Liver (tissue), 10 donors: ENCODE measurements at places on chromosomes 1 and 21. TPM values are rescaled to one million over a fixed set of nuclear protein-coding genes. Genes with fewer than 3 reads are reported as not detected.

Gene OBSCN
- 4.6 TPM for total RNA-seq

Gene GJA8
- total RNA-seq: not detected

Gene FCRL3
- 0.42 TPM for total RNA-seq

Gene PCAT6
- not detected for total RNA-seq

Gene HSD3B2
- total RNA-seq: 0.25 TPM

Gene NTPCR
- 7.2 TPM for total RNA-seq

DNA sequence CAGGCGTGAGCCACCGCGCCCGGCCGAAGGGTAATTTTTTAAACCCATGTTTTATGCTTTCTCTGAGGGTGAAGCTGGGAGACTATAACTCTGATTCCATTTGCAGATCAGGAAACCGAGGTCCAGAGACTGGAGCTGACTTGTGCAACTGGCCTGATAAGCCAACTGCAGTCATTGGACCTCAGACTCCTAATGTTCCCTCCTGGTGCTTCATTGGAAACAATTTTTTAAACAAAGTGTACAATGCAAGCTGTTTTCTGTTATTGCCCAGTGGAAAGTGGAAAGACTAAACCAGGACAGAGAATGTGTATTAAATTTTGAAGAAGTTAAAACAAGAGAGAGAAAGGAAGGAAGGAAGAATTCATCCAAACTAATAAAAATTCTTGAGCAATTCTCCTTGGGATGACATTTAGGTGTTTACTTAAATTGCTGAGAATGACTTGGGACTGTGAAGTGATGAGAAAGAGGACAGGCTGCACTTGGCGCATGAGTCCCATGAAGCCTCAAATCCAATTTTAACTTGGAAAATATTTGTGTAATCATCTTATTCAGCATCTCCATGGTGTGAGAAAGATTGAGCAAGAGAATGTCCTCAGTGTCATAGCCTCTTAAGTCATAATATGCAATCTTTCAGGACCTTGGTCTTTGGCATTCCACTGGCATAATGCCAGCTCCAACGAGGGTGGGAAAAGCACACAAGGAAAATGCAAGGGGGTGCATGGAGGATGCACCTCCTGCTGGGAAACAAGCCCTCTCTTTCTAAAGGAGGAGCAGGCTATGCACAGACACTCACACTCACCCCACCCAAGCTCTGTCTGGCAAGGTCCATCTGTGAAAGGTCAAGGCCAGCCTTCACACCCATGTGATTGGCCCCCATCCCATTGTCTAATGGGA lies 342.0 kb downstream of the SIPA1L2 start:
- H3K27ac ChIP-seq: no peak overlapping the region
- H3K4me1 ChIP-seq: no peaks in the 10 kb centered on the region
- no peak for DNase-seq
- no peaks in the 10 kb centered on the region for H3K27me3 ChIP-seq

DNA sequence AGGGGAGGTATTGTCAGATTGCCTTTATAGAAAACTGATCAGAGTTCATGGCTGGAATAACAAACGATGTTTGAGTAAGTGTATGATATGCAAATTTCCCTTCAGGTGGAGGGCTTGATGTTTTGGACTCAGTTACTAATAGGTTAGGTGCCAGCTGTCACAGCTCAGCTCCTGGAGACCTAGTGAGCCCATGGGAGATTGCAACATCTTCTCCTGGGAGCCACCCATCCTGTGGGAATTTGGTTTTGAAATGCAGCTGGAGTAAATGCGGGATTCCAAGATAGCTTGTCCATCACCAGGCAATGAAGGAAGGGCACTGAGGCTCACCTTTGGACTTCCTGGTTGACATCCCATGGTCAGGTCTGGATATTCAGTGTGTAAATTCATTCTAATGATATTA lies 211.4 kb upstream of the NRIP1 start:
- no peak overlapping the region for H3K4me3 ChIP-seq
- no peaks in the 10 kb centered on the region for H3K27me3 ChIP-seq
- H3K27ac ChIP-seq: no peak overlapping the region
- no peaks in the 10 kb centered on the region for H3K4me1 ChIP-seq
- no peaks in the 10 kb centered on the region for H3K36me3 ChIP-seq

DNA sequence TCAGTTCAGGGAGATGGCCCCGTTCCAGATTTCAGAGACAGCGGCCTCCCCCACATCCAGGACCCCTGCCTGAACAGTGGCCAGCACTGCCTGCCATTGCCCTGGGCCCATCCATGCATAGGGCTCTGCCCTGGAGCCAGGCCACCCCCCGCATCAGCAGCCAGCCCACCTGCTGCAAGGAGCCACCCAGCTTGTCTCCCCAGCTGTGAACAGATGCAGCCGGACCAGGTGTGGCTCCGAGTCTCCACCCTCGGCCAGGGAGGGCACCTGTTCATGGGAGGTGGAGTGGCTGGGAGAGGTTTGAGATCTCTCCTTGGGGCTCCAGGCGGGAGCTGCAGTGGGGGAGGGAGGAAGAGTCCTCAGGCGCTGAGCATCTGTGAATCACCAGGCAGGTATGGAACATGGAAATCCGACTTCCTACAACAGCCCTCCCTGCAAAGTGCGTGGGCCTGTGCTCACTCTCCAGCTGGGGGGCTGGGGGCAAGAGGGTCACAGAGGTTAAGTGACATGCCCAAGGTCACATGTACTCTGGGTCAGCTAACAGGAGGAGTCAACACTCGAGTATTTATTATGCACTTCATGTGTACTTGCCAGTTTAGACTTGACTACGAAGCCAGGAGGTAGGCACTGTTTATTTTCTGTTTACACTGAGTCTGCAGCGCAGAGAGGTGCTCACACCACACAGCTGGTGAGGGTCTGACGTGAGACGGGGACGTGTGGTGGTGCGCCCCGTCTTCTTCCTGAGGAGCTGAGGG lies 4.8 kb upstream of the HES5 start:
- no peak for DNase-seq
- no peaks in the 10 kb centered on the region for H3K36me3 ChIP-seq

DNA sequence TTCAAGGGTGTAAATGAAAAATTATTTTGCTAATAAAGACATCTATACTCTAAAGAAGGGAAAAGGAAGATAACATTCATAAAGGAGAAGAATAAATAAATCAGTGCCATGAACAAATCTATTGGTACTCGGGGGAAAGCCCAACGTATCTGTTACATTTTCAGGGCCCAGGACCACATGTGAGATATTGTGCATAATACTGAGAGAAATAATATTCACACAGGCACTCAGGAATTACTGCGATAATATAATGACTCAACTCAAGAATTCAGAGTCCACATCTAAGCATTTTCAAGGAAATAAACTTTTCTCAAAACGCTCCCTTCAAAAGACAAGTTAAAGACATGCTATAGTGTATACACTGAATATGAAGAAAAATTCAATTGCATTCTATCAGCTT lies 108.8 kb downstream of the SMYD2 start:
- no peaks in the 10 kb centered on the region for H3K27me3 ChIP-seq
- no peak for DNase-seq
- no peak overlapping the region for H3K27ac ChIP-seq
- H3K4me3 ChIP-seq: no peak overlapping the region
- H3K4me1 ChIP-seq: no peaks in the 10 kb centered on the region

DNA sequence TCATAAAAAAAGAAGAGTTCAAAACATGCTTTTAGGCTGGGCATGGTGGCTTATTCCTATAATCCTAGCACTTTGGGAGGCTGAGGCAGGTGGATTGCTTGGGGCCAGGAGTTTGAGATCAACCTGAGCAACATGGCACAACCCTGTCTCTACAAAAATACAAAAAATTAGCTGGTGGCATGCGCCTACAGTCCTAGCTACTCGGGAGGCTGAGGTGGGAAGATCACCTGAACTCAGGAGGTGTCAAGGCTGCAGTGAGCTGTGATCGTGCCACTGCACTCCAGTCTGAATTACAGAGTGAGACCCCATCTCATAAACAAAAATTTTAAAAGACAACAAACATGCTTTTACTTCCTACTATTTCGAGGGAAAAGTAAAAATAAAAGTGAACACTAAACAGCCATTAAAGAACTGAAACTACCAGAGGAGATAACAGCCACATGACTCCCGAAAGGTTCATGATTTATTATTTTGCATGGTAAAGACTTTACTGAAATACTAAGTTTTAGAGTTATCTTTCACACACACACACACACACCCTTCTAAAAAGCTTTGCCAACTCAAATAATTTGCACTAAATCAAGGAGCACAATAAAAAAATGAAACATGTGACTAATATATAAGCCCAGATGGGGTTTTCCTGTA lies 48.1 kb downstream of the USP1 start:
- H3K27ac ChIP-seq: no peak overlapping the region
- H3K4me3 ChIP-seq: no peak overlapping the region
- peaks cover 2% of the 10 kb centered on the region for H3K36me3 ChIP-seq
- H3K27me3 ChIP-seq: no peaks in the 10 kb centered on the region
- no peaks in the 10 kb centered on the region for H3K4me1 ChIP-seq
- no peak for DNase-seq

DNA sequence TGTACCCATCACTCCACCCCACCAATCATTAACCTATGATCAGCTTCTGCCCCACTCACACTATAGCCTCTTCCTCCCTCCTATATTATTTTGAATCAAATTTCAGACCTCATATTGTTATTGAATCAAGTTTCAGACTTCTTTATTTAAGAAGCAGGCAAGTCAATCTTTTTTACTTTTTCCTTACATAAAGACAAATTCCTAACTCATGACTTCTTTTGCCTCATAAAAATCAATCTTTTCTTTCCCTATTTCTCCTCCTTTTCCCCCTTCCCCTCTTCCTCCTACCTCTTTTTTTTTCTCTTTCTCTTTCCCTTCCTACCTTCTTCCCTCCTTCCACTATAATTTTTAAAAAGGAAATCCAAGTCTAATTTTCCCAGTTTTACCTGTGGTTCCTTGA lies 4.3 kb upstream of the RWDD3 start:
- peaks cover 3% of the 10 kb centered on the region for H3K4me1 ChIP-seq
- no peaks in the 10 kb centered on the region for H3K27me3 ChIP-seq
- DNase-seq: no peak
- no peak overlapping the region for H3K27ac ChIP-seq

DNA sequence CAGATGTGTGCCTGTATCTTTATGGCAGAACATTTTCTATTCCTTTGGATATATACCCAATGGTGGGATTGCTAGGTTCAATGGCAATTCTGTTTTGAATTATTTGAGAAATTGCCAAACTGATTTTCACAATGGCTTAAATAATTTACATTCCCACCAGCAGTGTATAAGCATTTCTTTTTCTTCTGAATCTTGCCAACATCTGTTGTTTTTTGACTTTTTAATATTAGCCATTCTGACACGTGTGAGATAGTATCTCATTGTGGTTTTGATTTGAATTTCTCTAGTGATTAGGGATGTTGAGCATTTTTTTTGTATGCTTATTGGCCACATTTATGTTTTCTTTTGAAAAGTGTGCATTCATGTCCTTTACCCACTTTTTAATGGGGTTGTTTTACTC lies 864.3 kb upstream of the ADAMTS5 start:
- H3K36me3 ChIP-seq: no peaks in the 10 kb centered on the region
- H3K4me1 ChIP-seq: no peaks in the 10 kb centered on the region
- no peak for DNase-seq
- H3K27me3 ChIP-seq: no peaks in the 10 kb centered on the region

GRCh38 chr1:165174491-165174890 lies 182.0 kb downstream of the LMX1A start:
- no peaks in the 10 kb centered on the region for H3K36me3 ChIP-seq
- peaks cover 19% of the 10 kb centered on the region for H3K4me1 ChIP-seq
- H3K27ac ChIP-seq: no peak overlapping the region
- no peaks in the 10 kb centered on the region for H3K27me3 ChIP-seq

GRCh38 chr1:5915587-5916571 lies 76.3 kb downstream of the NPHP4 start:
- no peaks in the 10 kb centered on the region for H3K36me3 ChIP-seq
- H3K4me3 ChIP-seq: no peak overlapping the region
- no peak overlapping the region for H3K27ac ChIP-seq
- H3K27me3 ChIP-seq: no peaks in the 10 kb centered on the region
- no peak for DNase-seq
- H3K4me1 ChIP-seq: no peaks in the 10 kb centered on the region

GRCh38 chr1:57013522-57013921 lies 47.7 kb upstream of the C8B start:
- H3K27me3 ChIP-seq: no peaks in the 10 kb centered on the region
- H3K27ac ChIP-seq: no peak overlapping the region
- H3K4me1 ChIP-seq: no peaks in the 10 kb centered on the region
- peaks cover 21% of the 10 kb centered on the region for H3K36me3 ChIP-seq

DNA sequence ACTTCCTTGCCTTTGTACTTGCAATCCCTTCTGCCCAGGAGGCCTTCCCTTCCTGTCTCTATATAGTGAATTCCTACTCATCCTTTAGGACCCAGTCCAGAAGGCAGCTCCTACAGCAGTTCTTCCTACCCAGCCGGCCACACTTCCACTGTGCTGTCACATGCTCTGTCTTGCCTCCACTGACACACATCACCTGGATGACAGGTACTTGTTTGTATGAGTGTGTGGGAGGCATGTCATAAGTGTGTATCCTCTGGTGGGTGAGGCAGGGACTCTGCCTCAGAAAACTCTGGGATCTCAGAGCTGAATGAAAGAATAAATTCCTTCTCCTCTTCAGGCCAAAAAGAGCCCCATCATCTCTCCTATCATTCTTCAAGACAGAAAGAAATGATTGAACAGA lies 5.1 kb upstream of the OSCP1 start:
- H3K4me3 ChIP-seq: no peak overlapping the region
- H3K4me1 ChIP-seq: peaks cover 8% of the 10 kb centered on the region
- H3K36me3 ChIP-seq: peaks cover 31% of the 10 kb centered on the region

- no peak for DNase-seq
- no peaks in the 10 kb centered on the region for H3K36me3 ChIP-seq
- H3K27ac ChIP-seq: no peak overlapping the region
- no peaks in the 10 kb centered on the region for H3K27me3 ChIP-seq
- H3K4me1 ChIP-seq: no peaks in the 10 kb centered on the region
Measured at GRCh38 chr1:186722711-186723309, 42.6 kb upstream of the PTGS2 start.

DNA sequence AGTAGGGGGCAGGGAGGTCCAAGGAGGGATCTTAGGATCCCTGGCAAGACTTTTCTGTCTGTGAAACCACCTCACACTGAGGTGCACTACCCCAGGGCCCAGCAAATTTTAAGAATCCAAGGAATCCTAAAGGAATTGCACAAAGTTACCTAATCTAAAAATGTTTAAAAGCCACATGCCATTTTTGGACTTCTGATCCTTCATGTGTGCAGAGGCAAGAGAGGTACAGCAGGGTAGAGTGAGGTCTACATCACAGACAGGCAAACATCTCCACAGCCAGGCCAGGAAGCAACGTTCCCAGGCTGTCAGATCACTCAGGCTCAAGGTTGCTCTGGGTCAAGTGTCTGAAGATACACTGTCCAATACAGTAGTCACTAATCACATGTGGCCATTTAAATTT lies 324.6 kb upstream of the DUSP10 start:
- H3K27ac ChIP-seq: no peak overlapping the region
- H3K27me3 ChIP-seq: no peaks in the 10 kb centered on the region
- no peak for DNase-seq
- no peak overlapping the region for H3K4me3 ChIP-seq
- no peaks in the 10 kb centered on the region for H3K36me3 ChIP-seq
